ENCODE measurements at places on chromosomes 1 and 21.

GRCh38 chr1:24673341-24673740 lies 30.2 kb downstream of the SRRM1 start:
- DNase-seq, result peak; percentile 87

DNA sequence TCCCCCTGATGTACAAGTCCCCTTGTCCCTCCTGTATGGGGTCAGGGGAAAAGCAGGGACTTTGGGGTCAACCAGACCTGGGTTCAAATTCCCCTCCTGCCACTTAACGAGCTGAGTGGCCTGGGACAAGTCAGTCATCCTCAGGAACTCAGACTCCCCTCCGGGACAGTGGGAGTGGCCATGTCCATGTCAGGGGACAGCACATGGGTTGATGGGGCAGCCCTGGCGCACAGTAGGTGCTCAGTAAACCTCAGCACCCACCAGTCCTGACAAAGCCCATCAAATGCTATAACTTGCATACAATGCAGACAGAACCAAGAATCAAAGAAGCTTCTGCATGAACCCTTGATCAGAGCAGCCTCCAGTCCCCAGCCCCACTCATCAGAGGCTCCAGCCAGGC lies 30.0 kb downstream of the MATN1 start:
- no peak for DNase-seq

DNA sequence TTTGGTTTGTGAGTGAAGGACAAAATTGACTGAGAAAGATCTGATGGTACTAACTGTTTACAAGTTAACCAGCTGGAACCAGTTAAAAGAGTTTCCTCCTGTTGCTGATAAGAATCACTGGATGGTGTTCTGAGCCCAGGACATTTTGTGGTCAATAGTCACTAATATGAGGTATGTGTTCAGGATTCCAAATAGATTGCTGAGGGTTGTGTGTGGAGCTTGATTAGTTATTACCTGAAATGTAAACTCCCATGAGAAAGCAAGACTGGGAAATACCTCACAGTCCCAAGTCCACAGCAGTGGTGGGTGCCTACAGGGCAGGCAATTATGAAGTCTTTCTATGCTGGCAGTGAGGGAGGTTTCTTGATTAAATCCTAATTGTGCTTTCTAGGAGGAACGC lies 164.6 kb downstream of the DNM3 start:
- DNase-seq, result no peak

GRCh38 chr1:236124965-236125364 lies 17.4 kb upstream of the GPR137B start:
- no peak for DNase-seq

GRCh38 chr1:112564081-112564480 lies 54.9 kb downstream of the ST7L start:
- DNase-seq, result no peak

DNA sequence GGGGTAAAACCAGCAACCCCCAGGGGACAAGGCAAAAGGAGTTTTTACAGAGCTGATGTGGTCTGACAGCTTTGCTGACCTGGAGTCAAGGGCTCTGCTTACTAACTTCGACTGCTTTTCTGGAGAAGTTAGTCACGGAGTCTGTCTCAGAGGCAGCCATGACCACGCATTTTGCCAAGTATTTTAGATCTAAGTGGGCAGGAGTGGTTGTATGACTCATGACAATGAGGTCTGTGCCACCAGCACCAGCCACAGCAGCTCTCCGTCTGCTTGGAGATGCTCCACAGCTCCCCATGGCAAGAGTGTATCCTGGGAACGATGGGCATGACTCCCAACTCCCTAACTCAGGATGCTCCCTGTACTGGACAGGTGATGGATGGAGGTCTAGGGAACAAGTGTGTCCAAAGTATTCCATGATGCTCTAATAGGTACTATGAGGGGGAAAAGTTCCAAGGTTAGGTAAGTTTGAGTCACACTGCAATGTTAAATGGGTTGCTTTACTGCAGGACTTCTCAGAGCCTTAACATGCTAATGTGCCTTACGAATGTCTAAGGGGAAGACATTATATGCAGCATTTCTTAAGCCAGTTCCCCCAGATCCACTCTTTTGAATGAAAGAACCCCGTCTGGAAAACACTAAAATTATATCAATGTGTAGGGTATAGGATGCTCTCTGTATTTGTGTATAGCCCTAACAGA lies 359.0 kb downstream of the HHAT start:
- DNase-seq, result no peak

DNA sequence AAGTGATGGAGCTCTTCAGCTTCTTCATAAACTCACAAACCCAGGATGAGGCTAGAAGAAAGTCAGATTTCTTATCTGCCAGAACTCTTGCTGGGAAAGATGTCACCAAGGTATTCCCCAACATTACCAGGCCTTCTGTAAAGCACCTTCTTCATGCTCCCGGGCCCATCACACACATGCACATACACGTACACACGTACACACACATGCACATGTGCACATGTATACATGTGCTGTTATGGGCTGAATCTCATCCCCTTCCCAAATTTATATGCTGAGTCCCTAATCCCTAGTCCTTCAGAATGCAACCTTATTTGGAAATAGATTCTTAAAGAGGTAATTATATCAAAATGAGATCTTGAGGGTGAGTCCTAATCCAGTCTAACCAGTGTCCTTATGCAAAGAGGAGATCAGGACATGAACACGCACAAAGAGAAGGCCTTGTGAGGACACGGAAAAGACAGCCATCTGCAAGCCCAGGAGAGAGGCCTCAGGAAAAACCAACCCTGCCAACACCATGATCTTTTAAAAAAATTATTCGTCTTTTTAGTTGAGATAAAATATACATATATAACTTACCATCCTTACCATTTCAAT lies 76.4 kb upstream of the LYST start:
- DNase-seq, result no peak

- no peak for DNase-seq
Measured at GRCh38 chr1:160030657-160031364, 979 bp downstream of the PIGM start.

GRCh38 chr1:20367116-20367585 lies 76.5 kb downstream of the VWA5B1 start:
- DNase-seq, result peak; percentile 13

DNA sequence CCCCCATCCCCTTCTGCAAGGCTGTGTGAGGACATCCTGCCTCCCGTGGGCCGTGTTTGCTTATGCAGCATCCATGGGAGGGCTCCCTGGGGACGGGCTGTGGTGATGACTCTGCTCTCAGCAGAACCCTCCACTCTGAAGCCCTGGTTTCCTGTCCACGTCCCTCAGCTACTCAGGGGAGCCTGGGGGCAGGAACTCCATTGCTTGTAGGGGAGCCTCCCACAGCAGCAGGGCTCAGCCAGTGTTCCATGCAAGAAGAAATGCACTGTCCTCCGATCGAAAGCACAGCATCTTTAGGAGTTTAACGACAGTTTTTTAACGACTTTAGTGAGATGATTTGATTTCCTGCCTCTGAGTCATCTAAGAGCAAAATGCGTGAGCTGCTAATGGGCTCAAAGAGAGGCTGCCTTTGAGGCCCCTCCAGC lies 8.3 kb upstream of the KCNAB2 start:
- peak; percentile 65 for DNase-seq

DNA sequence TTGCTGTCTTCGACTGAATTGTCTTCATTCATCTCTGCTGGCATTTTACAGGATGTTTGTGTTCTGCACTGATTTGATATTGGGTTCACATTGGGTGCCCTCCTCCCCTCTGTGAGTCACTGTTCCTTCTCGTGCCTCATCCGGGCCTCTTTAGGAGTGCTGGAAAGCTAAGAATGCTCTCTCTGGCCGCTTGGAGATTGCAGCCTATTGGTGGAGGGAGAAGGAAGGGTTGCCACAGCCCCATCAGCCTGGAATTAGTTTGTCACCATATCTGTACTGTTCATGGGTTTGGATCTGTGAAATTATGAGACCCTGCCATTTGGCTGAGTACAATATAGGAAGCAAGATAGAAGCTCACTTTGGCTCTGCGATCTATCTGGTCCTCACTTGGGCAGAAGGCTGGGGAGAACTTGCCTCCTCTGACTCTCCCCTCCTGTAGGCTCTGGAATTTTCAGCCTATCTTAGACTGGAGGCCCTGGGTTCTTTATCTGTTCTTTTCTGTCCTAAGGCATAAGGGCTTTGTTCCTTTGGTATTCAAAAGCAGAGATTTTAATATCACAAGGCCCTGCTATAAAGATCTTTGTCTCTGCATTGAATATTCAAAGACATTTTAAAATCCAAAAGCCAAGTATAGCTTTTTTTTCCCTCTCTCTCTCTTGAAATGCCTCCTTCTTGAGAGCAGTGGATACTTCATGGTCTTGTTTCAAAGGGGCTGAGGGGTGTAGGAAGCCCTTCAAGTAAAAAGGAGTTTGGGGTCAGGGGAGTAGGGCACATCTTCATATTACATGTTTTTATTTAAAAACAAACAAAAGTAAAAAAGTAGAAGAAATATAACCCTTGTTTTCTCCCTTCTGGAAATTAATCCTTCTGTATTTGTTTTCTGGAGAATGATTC lies 347.9 kb downstream of the ZP4 start:
- no peak for DNase-seq

Measured in foreskin melanocyte (primary cell).